ENCODE measurements at places on chromosomes 7 and 10.
A peak's percentile ranks its signal among the peaks of the same experiment; 100 is the strongest.

GRCh38 chr10:111598433-111599059 lies 521.7 kb downstream of the ADRA2A start:
- DNase-seq: peak; percentile 60

DNA sequence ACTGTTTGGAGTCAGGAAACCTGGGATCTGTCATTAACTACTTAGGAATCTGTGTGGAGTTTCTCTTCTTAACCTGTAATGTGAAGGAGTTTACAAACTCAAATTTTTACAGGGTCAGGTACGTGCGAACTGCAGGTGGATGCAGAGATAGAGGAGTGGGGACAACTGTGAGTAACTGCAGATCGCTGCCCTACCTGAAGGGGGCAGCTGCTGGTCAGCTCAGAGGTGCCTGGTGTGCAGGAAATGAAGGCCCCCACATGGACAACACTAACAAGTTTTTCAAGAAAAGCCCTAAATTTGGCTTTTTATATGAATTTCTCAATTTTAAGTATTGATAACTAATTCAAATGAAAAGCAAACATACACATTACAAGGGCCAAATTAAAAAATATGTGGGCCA lies 380.0 kb downstream of the REEP3 start:
- no peak for DNase-seq

- no peak for DNase-seq
Observed at GRCh38 chr7:140683657-140684056, 10.9 kb downstream of the ADCK2 start.

GRCh38 chr10:20200758-20201157 lies 384.5 kb downstream of the PLXDC2 start:
- no peak for DNase-seq
